NCI-H748 treated with DMSO at 0.1 percent for 48 hours (cell line): ENCODE measurements at places on chromosomes 6 and 20.
A peak's percentile ranks its signal among the peaks of the same experiment; 100 is the strongest.

DNA sequence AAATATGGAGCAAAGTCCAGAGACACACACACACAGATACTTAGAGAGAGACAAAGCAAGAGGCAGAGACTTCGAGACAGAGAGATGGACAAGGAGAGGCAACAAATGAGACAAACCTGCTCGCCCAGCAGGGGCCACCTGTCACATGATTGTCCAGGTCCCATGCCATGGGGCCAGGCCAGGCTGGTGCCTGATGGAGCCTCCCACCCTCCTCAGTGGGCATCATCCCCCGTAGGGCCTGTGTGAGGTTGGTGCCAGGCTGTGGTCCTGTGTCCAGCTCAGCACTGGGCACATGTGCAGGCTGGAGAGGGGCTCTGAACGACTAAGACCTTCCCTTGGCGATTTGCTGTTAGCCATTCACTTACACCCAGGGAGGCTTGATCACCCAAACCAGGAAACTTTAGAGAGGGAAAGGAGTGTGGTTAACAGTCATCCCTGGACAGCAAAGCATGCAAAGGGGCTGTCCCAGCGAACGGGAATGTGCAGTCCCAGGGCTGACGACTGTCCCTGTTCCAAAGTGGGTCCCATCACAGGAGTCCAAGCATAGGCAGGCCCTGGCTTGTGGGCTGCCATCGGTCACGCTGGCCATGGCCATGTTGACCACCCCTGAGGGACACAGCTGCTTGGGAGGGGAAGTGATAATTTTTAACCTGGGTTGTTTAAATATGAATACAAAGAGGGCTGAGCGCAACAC, 38.4 kb upstream of the PHACTR3 start:
- no peak for DNase-seq

DNA sequence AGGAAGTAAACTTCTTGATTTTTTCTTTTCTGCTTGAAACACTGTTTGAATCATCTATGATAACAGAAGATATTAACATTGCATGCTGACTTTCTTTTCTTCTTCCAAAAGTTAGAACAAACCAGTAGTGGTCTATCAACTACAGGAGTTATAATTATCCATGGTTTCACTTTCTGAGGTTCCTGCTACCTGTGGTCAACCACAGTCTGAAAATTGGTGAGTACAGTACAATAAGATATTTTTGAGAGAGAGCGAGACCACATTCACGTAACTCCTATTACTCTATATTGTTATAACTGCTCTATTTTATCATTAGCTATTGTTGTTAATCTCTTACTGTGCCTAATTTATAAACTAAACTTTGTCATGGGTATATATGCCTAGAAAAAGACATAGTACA, 86.1 kb downstream of the MAP7 start:
- DNase-seq, result no peak

DNA sequence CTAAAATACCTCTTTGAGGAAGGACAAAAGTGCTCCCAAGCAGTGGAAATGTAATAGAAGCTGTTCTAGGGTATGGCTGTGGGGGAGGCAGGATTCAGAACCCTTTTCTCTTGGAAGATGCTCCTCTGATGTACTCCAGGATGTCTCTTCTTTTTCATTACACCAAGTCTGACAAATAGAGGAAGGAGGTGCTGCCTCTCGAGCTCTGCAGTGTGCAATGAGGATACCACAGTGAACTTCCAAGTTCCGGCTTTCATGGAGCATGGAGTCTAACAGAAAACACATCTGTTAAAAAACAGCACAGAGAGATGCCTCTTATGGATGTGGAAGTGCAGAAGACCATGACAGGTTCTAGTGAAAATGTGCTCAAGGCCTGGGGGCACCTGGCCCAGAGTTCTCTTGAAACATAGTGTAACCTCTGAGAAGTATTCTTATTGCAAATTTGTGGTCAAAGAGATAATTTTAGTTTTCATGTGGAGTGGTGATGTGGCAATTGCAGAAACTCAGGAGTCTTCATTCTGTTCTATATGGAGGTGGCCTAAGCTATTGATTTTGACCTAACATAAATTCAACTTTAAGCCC, 362.0 kb upstream of the CITED2 start:
- DNase-seq, result no peak

DNA sequence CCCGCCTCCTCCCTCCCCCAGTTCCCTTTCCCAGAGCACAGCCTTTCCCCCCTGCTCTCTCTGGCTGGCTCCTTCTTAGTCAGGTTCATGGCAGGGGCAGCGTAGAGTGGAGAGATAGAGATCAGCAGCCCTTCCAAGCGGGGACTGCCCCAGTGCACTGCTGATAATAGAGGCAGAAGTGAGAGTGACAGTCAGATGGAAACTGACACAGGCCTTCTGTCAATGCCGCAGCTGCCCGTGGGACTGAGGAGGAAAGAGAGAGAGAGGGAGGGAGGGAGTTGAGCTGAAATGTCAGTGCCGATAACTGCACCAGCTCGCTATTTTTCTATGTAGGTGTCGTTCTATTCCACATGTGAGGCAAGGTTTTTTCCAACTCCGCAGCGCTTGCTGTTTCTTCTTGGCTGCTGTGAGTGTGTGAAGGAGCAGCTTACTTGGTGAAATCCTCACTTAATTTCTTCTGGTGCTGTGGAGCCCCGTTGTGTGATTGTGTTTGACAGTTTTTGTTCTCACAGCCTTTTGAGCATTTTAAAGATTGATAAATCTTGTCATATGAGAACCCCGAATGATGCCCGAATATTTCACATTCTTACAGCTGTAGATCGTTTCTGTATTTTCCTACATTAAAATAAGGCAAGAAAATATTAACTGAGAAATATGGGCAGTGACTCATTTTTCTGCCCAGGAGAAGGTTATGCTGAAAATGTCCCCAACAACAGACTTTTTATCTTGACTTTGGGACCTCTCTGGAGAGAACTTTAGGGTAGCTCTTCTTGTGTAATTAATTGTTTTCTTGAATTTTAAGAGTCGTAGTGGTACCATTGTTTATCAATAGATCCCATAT, 386.4 kb upstream of the MMS22L start:
- DNase-seq, result peak; percentile 29

GRCh38 chr20:12860619-12861247, 148.0 kb upstream of the SPTLC3 start:
- DNase-seq, result no peak

DNA sequence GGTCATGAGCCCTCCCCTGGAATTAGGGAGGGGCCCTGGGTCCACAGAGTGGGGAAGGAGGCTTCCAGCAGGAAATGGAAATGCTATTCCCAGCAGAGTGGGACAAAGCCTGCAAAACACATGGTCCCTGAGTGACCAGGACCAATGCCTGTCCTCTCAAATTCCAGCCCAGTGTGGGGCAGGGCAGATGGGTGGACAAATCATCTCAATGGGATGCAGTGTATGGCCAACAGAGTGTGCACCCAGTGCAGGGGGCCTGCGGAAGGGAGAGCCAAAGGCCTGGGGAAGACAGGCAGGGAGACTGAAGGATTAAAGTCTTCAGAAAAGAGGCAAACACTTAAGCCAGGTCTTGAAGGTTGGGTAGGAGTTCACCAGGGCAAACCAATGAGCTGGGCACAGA, 28.7 kb upstream of the PHACTR3 start:
- no peak for DNase-seq

DNA sequence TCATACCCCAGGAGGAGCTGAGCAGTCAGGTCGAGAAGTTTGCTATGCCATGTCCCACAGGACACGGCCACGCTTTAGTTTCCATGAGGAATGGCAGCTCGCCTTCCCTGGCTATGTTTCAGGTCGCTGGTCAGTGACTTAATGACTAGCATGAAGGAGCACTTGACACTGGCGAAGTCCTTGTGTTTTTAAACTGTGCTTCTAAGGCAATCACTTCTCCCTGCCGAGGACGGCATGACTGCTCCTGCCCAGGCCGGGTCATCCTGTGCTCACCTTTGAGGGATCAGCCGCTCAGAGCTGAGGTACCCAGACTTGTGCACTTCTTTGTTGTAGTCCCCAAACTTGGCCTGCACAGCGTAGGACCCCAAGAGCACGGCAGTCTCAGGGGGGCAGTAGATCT, 34.1 kb downstream of the EZR start:
- no peak for DNase-seq

DNA sequence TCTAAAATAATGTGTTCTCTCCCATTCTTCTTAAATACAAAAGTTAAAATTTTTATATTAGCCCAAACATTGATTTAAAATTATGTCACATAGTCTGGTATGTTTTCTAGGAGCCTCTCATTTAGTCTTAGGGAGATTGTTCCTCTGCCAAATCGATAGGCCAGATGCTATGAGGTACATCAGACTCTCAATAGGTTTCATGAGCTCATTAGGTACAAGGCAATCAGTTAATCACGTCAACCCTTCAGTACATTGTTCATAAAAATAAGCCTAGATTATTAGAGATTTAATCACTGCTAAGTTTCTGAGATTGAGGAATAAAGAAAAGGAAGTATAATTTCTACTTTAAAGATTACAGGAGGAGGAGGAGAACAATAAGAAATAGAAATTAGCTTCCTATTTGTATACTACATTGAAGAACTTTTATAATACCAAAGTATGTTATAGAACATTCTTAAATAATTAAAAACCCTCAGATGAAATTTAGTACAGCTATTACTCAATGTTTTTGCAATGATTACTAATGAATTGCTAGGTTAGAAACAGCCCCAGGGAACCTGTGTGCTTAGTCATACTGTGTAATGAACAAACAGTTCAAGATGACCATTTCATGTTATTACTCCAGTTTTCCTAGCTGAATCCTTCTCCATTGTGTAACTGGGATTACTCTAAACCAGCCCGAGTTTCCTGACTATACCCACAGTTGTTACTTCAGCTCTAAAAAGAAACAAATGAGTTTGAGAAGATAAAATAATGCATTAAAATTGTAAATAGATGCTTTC, 117.0 kb downstream of the BMP5 start:
- DNase-seq, result no peak

- no peak for DNase-seq
Observed at GRCh38 chr6:35146453-35146852, 5.3 kb upstream of the TCP11 start.

- DNase-seq, result no peak
Observed at GRCh38 chr6:137171824-137172733, 1.4 kb downstream of the IL22RA2 start.

- no peak for DNase-seq
Observed at GRCh38 chr20:41299899-41300298, 17.6 kb downstream of the ZHX3 start.

- no peak for DNase-seq
Observed at GRCh38 chr6:3351829-3352524, 93.2 kb downstream of the PSMG4 start.

DNA sequence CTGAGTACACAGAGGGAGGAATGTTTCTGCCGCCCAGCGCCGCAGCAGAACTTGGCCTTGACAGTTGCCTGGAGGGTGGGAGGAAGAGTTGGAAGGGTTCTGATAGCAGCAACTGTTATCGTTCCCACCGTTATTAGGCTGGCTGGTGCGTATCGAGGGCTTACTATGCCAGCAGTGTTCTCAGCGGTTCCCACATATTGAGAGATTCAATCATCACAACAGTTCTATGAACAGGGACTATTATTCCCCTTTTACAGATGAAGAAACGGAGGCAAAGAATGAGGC, 380.1 kb upstream of the SULF2 start:
- no peak for DNase-seq

- no peak for DNase-seq
Observed at GRCh38 chr20:58684291-58684690, 8.3 kb upstream of the NPEPL1 start.

- DNase-seq, result no peak
Observed at GRCh38 chr20:41169791-41170351, 32.5 kb downstream of the PLCG1 start.

DNA sequence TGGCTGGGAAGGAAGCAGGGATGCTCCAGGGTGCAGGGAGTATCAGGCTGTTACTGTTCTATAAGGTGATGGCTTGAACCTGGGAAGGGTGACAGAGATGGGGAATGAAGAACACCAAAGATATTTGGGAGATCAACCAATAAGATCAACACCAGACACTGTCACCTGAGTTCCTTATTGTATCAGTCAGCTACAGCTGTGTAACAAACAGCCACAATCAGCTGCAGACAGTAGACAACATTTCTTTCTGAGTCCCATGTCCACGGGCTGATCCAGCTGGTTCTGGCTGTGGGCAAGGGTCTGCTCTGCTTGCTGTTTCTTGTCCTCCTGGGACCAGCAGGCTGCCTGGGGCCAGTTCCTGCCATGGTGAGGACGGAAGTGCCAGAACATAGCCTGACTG, 31.3 kb upstream of the SLCO4A1 start:
- no peak for DNase-seq
